ENCODE measurements at places on chromosomes 12 and 14.

DNA sequence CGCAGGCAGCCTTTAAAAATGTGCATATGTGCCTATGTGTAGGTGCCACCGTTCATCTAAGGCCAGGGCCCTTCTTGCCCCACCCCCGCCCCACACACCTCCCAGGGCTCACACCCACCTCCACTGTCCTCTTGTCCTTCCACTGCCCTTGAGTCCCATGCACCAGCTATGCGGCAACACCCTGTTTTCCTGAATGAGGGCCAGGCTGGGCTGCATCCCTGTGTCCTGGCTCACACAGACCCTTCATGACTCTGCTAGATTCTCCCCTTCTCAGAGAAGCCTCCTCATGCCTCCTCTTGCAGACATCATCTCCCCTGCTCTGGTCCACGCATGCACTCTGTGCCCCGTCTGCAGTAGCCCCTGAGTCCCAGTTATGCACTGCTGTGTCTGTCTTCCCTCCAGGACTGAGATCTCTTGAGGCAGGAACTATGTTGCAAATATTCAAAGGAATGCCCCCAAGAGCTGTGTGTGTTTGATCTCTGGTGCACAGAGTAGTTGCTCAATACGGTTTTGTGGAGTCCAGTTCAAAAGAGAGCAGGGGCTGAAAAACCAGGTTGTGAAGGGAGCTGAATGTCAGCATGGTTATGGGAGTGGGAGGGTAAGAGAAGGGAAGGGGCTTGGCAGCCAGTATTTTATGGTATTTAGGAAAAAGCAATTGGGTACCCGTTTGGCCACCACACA, 47.3 kb upstream of the ESRRB start:
- DNase-seq, result no peak

DNA sequence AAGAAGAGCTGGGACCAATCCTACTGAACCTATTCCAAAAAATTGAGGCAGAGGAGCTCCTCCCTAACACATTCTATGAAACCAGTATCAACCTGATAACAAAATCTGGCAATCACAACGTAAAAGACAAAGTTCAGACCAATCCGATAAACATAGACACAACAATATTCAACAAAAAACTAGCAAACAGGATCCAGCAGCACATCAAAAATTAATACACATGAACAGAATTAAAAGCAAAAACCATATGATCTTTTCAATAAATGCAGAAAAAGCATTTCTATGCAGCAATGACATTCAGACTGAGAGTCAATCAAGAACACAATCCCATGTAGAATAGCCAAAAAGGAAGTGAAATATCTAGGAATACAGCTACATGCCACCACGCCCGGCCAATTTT, 7.0 kb upstream of the CLEC14A start:
- no peak for DNase-seq

DNA sequence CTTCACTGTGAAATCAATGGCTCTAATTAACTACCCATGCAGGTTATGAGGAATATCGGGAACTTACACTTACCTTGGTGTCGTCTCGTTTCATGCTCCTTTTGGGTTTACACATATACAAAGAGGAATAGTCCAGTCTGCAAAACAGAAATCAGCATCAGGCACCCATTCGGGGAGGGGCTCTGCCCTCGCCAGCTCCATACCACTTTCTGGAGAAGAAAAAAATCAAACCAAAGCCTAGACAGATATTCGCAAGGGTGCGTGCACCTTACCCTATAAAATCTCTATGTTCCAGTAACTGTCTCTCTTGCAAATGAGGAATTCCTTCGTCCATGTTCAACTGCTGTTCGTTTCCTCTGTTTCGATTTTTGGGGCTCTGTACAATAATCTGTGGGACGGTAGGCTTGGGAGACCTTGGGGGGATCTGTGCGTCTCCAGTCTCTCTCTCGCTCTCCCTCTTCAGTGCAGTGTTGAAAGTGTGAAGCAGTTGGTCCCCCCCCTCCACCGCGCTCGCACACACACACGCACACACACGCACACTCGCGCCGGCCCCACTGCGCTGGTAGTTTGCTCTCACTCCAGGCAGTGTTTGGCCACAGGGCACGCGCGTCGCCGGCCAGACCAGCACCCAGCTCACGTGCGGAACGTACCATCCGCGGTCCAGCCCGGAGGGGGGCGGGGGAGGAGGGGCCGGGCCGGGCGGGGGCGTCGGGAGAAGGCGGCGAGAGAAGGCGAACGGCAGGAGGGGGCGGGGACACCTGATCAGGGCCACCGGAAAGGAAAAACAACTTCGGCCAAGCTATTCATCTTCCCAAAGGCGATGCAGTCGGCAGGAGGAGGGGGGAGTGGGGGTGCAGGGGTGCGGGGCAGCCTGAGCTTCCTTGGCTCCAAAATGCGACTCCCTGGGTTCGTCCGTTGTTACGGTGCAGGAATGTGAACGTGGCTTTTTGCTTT, at the start of gene BHLHE41:
BHLHE41 (minus strand) TSS at position 592 of the 954 bp plus-strand sequence; CDS start at position 334, 258 bp downstream.
- no peak for DNase-seq

GRCh38 chr12:67681105-67681778, 32.7 kb downstream of the DYRK2 start:
- DNase-seq, result no peak

GRCh38 chr12:110921262-110921661, 883 bp upstream of the MYL2 start:
- DNase-seq, result no peak

DNA sequence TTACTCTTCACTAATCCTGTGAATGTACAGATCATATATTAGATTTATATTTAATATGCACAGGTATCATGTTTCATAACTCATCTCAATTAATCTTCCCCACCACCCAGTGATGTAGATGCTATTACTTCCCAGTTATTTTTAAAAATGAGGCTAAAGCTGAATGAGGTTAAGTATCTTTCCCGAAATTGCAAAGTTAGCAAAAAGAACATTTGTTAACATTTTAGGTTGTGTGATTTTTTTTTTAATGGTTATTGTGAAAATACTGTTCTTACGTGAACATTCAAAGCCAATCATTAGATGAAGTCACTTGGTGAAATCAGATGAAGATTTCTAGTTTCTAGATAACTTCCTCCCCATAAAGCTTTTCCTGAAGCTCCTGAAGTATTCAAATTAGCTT, 186.9 kb upstream of the PLEKHA5 start:
- no peak for DNase-seq

- DNase-seq, result no peak
Observed at GRCh38 chr14:22010545-22011252, 337.1 kb upstream of the OR4E1 start.
